Left colon (tissue), 2 donors: ENCODE measurements at places on chromosomes 16 and 17.
A peak's percentile ranks its signal among the peaks of the same experiment; 100 is the strongest.

DNA sequence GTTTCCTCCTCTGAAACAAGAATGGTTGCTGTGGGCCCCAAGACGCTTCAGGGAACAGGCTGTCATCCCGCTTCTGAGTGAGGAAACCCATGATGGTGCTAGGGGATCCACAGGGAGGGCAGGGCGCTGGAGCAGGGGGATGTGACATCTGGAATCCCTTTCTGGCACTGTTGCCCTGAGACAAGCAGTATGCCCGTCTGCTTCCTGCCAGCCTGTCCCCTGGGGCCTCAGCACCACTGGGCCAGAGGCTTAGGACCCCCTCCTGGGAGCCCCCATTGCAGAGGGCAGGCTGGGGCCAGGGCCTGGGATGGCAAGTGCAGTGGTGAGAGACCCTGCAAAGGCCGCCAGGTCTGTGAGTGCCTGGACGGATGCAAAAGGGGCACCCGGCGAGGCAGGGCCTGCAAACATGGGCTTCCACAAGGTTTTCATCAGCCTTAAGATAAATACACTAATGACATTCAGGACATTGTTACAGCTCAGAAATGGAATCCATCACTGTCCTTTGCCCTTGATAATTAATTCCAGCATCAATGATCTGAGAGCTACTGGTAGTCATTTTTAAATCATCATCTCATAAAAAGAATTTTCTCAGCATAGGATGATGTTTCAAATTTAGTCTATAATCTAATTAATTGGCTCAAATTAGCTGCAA, 51.6 kb downstream of the PRMT7 start:
- DNase-seq = no peak

- no peak for DNase-seq
Observed at GRCh38 chr17:68249354-68249765, 1.5 kb downstream of the AMZ2 start.

DNA sequence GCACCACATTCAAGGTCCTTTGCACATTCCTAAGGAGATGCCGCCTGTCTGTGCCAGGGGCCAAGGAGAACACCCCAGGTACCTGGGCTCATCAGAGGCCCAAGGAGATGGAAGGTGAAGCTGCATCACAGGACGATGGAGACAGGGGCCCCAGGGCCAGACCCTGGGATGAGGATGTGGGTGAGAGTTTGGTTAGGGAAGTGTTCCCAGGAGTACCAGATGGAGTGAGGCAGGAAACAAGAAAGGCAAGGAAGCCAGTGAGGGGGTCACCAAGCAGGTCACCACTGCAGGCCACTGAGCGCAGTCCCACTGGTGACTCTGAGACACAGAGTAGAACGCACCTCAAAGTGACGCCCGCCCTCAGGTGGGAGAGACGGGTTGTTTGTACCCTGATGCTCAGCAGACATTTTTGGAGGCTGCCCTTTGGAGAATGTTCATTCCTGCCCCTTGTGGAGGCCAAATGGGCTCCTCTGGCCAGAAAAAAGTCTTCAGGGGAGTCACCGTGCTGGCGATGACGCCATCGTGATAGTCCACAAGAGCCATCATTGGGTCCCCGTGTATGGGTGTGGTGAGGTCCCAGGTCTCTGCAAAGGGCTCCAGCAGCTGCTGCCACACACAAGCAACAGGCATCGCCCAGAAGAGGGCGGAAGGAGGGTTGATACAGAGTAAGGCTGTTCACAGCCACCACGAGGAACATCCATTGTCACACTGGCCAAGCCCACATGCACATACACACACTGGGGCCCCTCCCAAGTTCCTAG, 57.5 kb downstream of the BEAN1 start:
- no peak for DNase-seq

GRCh38 chr17:10618202-10618635, 38.9 kb downstream of the MYH3 start:
- DNase-seq = peak; percentile 36

DNA sequence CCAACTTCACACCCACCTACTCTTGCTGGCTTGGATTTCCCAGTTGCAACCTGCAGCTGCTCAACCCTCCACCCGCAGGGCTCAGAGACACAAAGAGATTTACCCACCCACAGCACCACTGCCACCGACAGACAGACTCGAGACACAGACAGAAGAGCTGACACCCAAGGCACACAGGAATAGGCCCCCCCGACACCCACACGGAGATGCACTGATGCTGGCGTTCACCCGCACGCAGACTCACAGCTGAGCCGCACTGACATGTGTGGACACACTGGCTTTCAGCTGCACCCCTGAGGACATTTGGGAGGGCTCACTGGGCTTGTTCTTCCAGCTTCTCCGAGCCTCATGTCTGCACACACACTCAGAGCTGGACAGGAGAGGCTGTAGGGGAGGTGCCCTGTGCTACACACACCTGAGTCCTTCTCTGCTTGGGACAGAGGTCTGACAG, 8.2 kb downstream of the STX1B start:
- DNase-seq = no peak

DNA sequence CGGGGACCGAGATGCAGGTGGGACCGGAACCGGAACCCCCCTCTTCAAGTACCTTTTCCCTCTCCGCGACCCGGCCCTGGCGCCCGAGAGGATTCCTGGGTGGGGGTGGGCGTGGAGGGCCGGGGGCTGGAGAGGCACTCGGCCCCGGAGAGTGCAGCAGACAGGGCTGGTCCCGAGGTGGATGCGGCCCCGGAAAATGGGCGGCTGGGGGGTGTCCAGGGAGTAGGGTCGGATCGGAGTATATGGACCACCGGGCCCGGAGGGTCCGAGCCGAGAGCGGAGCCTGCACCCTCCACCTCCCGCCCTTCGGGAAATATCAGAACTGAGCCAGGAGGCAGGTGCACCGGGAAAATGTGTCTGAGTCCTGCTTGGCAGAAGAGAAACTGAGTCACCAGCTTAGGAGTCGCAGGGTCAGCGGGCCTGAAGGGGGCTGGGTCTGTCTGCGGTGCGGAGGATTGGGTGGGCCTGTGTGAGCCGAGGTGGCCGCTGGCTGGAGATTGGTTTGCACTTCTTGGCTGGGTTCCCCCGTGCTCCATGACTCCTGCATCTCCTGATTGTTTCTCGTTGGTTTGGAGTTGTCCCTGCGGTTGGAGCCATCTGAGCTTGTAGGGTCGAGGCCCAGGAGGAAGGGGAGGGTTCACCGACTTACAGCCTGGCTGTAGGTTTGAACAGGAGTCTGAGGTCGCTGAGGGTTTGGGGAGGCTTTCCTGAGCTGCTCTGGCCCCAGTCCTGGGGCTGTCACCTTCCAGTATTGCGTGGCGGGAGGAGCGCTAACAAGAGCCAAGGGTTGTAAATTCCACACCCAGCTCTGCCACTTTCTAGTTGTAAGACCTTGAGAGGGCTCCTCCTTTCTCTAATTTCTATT, 518 bp downstream of the SH2B1 start:
- DNase-seq = peak; percentile 62

GRCh38 chr16:64412578-64413280, 709.1 kb downstream of the CDH11 start:
- no peak for DNase-seq
